ENCODE measurements at places on chromosomes 4 and X.

- no peak for DNase-seq
These were observed 88.2 kb downstream of the SOWAHB start for GRCh38 chr4:76809594-76810305.

DNA sequence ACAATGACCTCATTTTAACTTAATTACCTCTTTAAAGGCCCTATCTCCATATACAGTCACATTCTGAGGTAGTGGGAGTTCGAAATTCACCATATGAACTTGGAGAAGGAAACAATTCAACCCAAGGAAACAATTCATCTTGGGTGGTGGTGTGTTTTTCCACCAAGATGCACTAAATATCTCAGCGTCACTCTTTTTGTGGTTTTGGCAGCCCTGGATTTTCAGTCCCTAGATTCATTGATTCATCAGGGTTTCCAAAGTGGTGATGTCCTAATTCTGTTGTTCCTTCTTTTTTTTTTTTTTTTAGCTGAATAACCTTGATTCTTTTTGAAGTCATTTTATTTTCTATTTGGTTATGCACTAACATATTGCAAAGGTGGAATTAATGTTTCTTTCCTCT lies 162.6 kb upstream of the RAPGEF2 start:
- no peak for DNase-seq

- no peak for DNase-seq
These were observed 15.0 kb downstream of the RGN start for GRCh38 chrX:47093248-47093647.

GRCh38 chr4:138259824-138260223 lies 17.7 kb upstream of the SLC7A11 start:
- no peak for DNase-seq

DNA sequence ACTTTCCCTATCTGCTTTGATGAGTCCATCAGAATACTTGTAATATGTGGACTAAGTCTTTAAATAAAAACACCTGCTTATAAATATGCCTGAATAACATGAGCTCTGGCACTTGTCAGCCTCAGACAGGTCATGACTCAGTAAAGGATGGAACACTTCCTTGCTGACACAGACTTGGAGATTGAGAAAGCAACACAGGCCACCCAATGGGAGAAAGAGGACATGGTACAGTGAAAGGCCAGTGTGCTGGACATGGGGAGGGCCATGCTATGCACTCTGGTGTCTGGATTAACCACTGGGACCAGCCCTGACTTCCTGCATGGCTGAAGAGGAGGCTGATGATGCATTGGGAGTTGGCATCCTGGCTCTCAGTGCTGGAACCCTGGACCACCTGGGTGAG lies 149.5 kb downstream of the DHRSX start:
- no peak for DNase-seq

DNA sequence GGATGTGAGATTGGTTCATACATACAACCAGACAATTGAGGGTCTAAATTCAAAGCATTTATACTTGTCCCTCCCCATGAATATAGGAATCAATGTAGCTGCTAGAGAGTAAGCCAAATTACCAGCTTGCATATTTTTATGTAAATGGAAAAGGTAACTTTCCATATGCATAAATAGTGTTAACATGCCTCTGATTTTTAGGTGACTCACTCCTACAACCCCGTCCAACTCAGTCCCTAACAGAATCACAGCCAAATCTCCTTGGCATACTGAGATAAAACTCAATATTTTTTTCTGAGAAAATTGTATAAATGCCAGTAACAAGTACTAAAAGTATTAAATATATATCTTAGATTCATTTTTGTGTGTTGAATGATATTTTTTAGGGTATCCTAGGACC lies 67.2 kb downstream of the INPP4B start:
- no peak for DNase-seq

- no peak for DNase-seq
These were observed 73.9 kb downstream of the NSG1 start for GRCh38 chr4:4460759-4461158.

- no peak for DNase-seq
These were observed 1.5 kb downstream of the SMIM14 start for GRCh38 chr4:39637221-39637585.

DNA sequence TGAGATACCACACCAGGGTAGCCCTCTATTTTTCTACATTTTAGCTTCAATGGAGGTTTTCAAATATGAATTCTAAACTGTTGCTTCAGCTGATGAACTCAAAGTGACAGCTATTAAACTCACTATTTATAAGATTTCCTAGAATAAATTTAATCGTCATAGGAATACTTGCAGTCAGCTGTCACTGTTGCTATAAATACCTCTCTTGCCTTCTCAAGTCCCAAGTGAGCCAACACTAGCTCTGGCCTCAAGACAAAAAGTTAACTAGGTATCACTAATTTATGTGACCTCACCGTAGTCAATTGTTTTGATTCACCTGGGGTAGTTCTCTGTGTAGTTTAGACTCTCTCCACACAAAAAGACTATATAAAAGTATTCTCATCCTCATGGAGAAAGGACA lies 34.3 kb upstream of the PROM1 start:
- DNase-seq: no peak

DNA sequence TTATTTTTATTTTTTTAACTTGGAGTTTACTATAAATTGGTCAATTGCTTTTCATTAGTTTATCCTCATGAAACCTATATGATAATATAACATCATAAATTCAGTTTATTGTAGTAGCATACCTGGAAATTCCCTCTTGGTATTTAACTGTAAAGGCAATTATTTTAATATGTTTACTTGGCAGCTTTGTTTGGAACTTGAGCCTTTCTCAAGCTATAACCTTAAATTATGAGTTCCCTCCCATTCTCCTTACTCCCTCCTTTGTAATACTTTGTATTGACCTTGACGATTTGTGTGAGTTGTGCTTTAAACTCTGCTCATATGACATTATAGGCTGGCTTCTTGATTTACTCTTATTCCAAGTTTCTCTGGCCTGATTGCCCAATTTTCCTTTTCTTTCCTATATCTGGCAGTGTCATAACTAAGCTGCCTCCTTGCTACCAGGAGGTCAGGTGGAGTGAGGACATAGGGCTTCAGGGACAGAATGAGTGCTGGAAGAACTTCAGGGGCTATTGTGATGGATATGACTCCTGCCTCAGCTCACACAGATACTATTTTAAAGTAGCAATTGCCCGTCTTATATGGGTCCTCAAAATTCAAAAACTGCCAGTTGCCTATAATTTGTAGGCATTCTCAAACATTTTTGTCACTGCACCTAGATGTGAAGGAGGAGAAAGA lies 77.7 kb downstream of the RAP1GDS1 start:
- DNase-seq: no peak

DNA sequence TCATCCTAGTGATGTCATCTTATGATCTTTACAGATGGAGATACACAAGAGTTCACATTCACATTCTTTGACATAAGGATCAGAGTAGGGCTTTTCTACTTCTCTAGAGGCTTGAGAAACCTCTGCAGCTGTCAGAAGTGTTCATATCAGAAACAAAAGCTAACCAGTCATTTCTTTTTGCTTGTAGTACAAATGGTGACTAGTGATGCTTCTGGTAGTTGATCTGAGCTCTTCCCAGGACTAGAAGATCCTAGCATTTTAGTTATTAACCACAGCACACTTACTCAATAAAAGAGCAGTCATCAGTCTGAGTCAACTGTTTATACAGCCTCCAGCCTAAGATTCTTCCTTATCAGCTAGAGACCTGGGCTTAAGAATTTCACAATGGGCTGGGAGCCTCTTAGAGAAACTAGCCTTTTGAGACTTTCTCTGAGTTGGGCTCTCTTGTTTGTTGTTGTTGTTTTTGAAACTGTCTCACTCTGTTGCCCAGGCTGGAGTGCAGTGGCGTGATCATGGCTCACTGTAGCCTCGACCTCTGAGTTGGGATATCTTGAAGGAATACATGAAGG lies 84.1 kb downstream of the TMEM164 start:
- no peak for DNase-seq

DNA sequence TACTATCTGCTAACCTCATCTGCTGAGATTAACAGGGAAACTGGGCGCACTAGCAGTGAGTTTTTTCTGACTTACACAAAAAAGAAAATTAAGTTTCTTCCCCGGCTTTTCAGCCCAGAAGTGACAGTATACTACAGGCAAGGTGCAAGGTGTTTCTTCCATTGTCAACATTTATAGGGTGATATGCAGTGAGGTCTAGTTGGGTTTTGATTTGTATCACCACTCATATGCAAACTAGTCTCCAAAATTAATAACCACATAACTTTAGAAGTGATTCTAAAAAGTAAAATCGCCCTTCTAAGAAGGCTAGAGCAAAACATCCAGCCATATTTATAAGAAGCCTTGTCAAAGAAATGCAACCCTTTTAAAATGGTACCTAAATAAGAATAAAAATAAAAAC lies 640.1 kb downstream of the ARAP2 start:
- DNase-seq: no peak

GRCh38 chr4:187157380-187157958 lies 433.8 kb upstream of the FAT1 start:
- no peak for DNase-seq

DNA sequence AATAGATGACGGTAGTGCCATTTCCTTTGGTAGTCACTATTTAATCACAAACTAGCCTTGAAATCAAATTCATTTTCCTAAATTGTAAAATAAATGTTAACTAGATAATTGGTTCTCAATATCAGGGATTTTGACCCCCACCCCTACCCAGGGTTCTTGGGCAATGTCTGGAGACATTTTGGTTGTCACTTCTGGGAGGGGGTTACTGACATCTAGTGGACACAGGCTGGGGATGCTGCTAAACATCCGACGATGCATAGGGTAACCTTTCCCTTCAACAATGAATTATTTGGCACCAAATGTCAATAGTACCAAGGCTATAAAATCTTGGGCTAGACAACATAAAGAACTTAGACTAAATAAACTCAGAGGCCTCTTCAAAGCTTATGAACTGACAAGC lies 285.8 kb upstream of the TRPC5 start:
- DNase-seq: no peak

- no peak for DNase-seq
These were observed 43.3 kb downstream of the MAML3 start for GRCh38 chr4:140110542-140111215.

- no peak for DNase-seq
These were observed 52.7 kb downstream of the COX7B2 start for GRCh38 chr4:46856333-46856732.

- DNase-seq: peak; percentile 49
These were observed 103.0 kb downstream of the SORCS2 start for GRCh38 chr4:7295197-7295910.

GRCh38 chr4:71126719-71127118 lies 133.3 kb downstream of the DCK start:
- DNase-seq: no peak

DNA sequence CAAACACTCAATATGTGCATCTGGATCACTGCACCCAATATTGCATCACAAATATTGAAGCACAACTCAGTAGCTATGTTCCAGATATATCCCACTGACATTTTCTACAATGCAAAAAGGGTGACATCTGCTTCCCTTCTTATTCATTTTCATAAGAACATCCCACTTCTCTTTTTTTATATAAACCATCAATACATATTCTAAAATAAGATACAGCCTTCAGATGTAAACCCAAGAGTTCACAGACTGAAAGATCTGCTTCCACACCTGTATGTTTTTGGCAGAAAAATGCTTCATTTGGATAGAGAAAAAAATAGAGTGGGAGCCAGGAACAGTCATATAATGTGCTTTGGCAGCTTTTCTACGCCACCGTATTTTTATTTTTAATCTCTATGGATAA lies 815.6 kb upstream of the ADGRL3 start:
- DNase-seq: no peak

GRCh38 chr4:5816101-5816500 lies 76.8 kb downstream of the CRMP1 start:
- DNase-seq: no peak

DNA sequence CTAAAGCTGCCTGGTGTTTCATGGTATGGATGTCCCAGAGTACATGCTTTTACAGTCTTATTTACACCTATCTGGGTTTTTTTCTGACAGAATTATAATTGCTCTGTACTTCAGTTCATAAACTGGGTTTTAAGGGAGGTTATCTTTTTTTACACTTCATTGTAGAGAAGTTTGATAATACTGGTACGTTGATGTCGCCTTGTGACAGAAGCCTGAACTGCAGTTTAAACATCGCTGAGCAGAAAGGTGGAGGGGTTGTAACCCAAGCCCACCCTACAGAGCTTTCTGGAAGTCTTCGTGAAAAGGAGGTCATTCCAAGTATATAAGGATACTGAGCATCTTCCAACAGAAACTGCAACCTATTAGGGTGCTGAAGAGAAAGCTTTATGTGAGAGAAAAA lies 46.4 kb downstream of the BEX1 start:
- no peak for DNase-seq

GRCh38 chr4:142595222-142595871 lies 250.8 kb downstream of the INPP4B start:
- DNase-seq: no peak

- no peak for DNase-seq
These were observed 3.8 kb upstream of the ENOX2 start for GRCh38 chrX:130906776-130907175.

DNA sequence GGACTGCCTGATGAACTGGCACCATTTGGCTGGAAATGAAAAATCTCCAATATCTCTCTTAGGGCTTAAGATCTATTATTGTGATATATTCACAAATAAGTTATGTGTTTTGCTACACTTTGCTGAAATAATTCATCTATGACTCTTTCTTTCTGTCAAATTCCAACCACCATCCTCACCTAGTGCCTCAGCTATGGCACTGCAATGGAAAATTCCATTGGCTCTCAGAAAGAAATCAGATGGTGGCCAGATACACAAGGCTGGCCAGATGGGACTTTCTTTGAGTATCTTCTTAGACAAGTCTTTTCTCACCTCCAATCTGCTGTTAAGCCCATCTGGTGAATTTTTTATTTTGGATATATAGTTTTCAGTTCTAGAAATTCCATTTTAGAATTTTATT lies 28.0 kb downstream of the NAT8L start:
- DNase-seq: no peak

DNA sequence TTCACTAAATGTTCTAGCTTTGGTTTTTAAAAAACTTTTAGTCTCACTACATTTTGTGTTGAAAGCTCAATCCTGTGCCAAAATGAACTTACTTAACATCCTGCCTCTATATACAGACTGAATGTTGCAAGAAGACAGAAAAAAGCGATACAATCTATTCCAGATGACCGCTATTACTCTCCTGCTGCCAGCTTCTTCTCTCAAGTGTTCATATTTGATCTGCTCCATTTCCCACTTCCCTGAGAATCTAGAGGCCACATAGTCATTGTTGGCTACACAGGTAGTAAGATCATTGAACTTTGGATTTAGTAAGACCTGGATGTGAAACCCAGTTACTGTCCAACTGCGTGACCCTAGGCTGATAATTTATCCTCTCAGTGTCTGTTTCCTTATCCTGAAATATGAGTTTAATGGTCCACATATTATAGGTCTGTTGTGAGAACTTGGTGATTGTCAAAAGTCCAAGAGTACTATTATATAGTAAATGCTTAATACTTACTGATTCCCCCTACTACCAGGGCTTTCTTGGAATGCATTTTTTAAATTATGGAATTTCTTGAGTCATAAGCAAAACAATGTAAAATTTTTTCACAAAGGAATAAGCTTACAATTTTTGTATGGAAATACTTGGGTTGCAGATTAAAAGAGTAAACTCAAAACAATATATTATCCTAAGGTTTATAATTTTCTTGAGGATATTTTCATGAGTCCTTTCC lies 976.8 kb upstream of the ADGRL3 start:
- DNase-seq: no peak

GRCh38 chrX:21943460-21944135 lies 3.1 kb downstream of the SMS start:
- no peak for DNase-seq

GRCh38 chr4:172124656-172125308 lies 311.6 kb downstream of the GALNTL6 start:
- DNase-seq: no peak

All from tibial nerve (tissue), 4 donors.